ENCODE measurements at places on chromosomes 7 and 10.

- no peak for DNase-seq
Observed at GRCh38 chr10:114632869-114633715, 25.0 kb downstream of the ABLIM1 start.

DNA sequence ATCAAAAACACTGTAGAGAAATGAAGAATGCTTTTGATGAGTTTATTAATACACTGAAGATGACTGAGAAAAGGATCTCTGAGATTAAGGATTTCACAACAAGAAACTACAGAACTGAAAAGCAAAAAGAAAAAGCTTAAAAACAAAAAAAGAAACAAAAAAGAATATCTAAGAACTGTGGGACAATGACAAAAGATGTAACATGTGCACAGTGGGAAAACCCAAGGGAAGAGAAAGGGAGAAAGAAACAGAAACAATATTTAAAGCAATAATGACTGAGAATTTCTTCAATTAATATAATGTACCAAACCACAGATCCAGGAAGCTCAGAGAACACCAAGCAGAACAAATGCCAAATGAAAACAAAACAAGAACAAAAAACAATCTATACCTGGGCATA is 42.2 kb downstream of the TFEC start:
- DNase-seq, result no peak

- no peak for DNase-seq
Observed at GRCh38 chr10:21521751-21522533, 3.5 kb downstream of the SKIDA1 start.

DNA sequence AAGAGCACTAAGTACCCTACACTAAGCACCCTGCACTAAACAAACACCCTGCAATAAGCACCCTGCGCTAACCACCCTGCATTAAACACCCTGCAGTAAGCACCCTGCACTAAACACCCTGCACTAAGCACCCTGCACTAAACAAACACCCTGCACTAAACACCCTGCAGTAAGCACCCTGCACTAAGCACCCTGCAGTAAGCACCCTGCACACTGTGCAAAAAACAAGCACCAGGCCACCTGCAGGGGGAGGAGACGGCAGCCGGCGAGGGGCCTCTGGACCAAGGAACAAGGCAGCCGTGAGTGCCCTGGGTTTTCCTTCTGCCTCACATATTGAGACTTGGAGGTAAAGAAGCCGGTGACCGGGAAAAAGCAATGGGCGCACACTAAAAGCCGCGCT is 30.2 kb downstream of the KNDC1 start:
- DNase-seq, result no peak

DNA sequence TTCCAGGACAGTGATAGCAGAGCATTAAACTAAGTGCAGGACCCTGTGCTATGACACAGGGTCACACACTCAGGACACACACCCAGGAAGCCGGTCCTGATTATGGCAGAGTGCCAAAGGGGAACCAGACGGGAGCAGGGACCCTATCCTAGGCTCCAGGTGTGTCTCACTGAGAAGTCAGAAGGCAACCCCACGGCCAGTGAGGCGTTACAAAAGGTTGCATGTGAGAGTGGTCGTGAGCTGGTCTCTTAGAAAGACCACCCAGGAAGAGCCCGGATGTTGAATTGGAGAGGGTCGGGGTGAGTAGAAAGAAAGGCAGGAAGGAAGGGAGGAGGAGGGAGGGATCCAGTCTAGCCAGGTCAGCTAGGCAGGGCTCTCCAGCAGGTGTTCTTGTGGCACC is 31.0 kb downstream of the FRMPD2 start:
- DNase-seq, result no peak

DNA sequence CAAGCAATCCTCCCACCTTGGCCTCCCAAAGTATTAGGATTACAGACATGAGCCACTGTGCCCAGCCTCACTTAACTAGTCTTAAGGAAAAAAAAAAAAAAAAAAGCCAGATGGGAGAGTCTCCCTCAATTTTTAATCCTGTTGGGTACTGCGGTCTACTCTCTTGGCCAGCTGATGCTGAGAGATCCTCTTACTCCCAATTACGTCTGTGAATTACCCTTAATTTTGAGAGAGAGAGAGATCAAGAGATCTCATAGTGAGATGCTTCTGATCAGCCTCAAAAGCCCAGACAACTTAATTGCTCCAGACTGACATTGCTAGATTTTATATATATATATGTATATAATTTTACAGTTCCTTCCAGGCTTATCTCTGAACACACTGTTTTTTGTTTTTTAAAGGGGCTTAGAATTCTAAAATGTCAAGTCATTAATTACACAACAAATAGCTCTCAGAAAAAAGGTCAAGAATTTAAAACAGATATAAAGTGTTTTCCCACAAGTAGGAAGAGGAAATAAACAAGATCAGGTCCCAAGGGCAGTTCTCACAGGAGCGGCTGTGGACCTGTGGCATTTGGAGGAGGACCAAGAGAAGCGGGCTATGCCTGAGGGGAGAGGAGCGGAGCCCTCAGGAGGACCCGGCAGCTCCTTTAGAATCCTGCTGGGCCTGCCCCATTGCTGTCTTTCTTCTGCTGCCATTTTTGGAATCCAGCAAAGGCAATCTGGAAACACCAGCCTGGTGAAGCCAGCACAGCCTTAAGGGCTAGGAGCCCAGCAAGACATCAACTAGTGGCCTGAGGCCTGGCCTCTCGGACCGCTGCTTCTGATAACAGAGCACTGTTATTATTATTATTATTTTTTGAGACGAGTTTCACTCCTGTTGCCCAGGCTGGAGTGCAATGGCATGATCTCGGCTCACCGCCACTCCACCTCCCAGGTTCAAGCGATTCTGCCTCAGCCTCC is 30.1 kb downstream of the DENND2A start:
- DNase-seq, result no peak

- no peak for DNase-seq
Observed at GRCh38 chr7:28061824-28062196, 118.8 kb downstream of the JAZF1 start.

- DNase-seq, result no peak
Observed at GRCh38 chr7:16044645-16045044, 358.2 kb upstream of the MEOX2 start.

GRCh38 chr10:57338823-57339558 is 928.7 kb downstream of the IPMK start:
- no peak for DNase-seq

- DNase-seq, result no peak
Observed at GRCh38 chr7:33432821-33433220, 303.5 kb downstream of the BBS9 start.

GRCh38 chr7:50492770-50493519 is 42.8 kb upstream of the FIGNL1 start:
- DNase-seq, result no peak

DNA sequence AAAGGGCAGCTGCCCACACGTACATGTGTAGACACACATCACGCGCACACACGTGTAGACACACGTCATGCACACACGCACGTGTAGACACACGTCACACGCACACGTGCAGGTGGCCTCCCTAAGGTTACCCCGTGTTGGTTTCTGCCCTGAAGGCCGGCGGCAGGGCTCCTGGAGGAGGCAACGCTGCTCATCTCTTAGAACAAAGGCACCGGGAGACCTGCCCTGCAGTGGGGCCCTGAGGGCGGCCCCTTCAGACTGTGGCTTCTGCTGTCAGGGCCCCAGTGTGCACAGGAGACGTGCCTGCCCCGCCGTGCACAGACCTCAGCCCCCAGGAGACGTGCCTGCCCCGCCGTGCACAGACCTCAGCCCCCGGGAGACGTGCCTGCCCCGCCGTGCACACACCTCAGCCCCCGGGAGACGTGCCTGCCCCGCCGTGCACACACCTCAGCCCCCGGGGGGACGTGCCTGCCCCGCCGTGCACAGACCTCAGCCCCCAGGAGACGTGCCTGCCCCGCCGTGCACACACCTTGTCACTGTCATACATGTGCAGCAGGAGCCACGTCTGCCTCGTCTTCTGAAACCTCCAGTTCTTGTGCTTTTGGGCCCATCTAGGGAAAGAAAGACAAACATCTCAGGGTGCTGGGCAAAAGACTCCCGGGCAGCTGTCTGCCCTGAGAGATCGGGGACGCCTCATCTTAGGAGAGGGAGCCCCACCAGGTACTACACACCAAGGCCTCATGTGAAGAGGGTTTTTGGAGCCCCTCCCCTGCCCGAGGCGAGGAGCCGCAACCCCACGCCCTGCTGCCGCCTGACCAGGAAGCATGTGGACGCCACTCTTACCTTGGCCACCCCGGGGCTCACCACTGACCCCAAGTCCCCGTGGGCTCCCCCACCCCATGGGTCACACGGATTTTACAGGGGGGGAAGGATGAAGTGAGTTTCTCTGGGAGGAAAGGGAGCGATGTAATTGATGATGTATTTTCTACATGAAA is 17.3 kb downstream of the CYP2W1 start:
- DNase-seq, result no peak

GRCh38 chr10:57898231-57898630 is 369.5 kb downstream of the IPMK start:
- DNase-seq, result no peak

GRCh38 chr7:80372415-80372814 is 139.4 kb downstream of the GNAT3 start:
- DNase-seq, result no peak

DNA sequence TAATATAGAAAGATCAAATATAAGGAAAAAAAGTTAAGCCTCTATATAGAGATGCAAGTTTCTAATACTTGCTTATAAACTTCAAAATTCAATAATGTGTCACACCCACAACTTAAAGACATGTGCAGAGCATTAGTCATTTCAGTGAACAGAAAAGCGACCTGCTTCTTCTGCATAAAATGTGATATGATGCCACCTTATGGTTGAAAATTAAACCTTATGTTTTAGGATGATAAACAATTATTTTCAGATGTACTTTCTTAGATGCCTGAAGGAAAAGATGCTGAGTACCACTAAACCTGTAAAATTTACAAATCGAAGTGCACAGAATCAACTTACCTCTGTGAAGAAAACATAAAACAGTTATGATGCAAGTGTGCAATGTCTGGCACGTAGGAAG is 96.0 kb downstream of the MTERF1 start:
- DNase-seq, result no peak

- DNase-seq, result no peak
Observed at GRCh38 chr7:53035499-53036412, at the start of gene POM121L12. Gene POM121L12 (plus strand): TSS chr7:53035633. CDS start chr7:53035672, 39 bp downstream.

DNA sequence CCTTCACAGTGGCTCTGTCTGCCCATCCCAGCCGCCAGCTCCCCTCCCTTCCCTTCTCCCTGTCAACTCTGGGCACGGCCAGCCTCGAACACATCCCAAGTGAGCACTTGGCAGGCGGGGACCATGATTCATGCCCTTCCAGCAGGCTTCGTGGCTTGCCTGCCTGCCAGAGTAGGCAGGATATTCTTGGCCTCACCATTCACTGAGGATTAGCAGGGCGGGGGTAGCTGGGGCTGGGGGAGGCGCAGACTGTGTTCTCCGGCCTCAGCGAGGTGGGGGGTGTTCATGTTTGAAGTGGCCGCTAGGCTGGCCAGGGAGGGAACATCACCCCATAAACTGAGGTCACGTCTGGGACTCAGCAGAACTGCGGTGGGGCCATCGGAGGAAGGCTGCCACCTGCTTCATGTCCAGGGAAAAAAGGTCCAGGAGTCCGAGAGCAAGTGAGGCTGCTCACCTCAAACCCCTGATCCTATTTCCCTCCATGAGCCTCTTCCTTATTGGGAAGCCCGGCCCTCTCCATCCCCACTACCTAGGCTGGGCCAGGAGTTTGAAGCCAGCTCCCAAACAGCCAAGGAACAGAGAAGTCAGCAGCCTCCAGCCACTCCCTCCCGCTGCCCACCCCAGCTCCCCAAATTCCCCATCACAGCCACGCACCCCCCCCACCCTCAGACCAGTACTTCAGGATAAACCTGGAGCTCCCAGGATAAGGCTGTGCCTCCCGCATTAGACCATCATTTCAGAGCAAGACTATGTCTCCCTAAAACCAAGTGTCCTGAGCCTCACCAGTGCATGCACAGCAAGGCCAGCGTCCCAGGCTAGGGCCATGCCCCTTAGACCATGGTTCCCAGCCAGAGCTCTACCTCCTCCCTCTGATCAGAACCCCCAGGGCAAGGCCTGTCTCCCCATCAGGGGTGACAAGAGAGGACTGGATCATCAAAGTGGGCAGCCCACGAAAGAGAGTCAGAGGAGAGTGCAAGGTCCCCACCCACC is 42.8 kb upstream of the RABGEF1 start:
- no peak for DNase-seq

DNA sequence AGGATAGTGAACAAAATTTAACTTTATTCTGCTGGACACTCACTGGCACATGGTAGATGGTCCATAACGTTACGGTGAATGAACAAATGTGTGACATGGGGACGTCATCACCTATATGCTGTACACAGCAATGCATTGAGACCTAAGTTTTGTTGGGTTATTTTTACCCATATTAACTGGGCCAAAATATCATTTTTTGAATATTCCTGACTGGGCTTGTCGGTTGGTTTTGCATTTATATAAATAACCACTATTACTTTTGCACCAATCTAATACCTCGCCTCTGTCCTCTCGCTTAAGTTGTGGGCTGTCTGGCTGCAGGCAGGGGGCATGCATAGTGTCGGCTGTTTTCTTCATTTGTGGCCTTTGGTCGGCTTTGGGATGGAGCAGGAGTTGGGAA is 161.7 kb downstream of the USP6NL start:
- DNase-seq, result no peak

GRCh38 chr7:27312820-27313219 is 70.2 kb downstream of the EVX1 start:
- DNase-seq, result no peak

- DNase-seq, result no peak
Observed at GRCh38 chr10:21002091-21002878, 105.2 kb upstream of the NEBL start.

- DNase-seq, result no peak
Observed at GRCh38 chr7:38880035-38880434, 29.0 kb downstream of the VPS41 start.

DNA sequence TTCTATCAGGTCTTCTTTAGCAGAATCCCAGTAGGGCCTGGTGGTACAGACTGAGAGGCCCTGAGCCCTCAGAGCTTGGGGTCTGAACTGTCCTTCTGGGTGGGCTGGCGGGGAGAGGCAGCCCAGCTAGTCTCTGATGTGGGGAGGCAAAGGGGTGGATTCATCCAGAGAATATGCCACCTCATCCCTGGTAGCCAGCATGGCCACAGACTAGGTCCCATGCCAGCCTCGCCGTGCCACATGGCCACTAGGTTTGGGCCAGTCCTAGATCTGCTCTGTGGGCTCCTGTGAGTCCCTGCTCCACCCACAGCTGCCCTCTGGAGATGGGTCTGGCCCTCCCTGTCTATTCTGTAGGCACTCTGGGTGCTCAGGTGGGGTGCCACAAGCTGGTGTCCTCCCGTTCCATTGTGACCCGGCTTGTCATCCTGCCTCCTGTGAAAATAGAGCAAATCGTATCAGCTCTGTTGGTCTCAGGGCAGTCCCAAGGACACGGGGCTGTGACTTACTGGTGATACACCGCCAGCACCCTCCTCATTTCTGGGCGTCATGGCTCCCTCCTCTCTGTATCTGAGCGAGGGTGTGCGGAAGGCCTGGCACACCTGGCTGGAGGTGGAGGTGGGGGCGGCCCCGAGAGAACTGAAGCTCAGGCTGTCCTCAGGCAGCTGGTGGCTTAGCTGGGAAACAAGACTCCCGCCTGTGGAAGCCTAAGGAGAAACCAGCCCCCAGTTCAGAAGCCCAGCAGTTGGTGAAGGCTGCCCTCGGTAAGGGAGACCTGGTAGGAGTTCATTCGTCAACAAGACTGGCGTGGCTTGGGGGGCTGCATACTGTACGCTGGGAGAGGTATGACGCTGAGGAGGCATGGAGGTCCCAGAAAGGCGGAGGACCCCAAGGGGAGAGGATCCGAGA is 33.3 kb downstream of the UNC5B start:
- no peak for DNase-seq

GRCh38 chr10:20855398-20856038 is 41.6 kb downstream of the NEBL start:
- no peak for DNase-seq

- DNase-seq, result no peak
Observed at GRCh38 chr10:102406815-102407214, 11.3 kb downstream of the NFKB2 start.

All from activated T-cell treated with anti-CD3 and anti-CD28 coated beads, Interleukin-2, amount 50 U/mL, for 24 hours (primary cell).